ENCODE measurements at places on chromosomes 1 and 21.

- no peak for DNase-seq
Measured at GRCh38 chr1:208172423-208173145, 71.6 kb downstream of the PLXNA2 start.

- DNase-seq: no peak
Measured at GRCh38 chr1:94316836-94317789, 79.7 kb upstream of the ARHGAP29 start.

DNA sequence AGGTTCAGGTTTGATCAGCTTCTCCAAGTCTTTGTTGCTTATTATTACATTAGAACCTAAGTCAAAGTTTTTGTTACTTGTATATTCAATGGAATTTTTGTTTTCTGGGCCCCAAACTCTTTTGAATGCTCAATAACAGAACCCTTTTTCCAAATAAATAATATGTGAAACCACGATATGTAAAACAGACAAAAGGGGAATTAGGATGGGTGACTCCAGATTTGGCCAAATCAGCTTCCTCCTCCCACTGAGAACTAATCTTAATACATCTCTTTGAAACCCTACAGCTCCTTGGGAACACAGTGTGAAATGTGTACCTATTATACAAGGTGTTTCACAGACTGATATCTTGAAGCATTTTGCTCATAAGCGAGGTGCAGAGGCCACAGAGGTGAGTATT lies 67.0 kb upstream of the TNFSF18 start:
- no peak for DNase-seq

DNA sequence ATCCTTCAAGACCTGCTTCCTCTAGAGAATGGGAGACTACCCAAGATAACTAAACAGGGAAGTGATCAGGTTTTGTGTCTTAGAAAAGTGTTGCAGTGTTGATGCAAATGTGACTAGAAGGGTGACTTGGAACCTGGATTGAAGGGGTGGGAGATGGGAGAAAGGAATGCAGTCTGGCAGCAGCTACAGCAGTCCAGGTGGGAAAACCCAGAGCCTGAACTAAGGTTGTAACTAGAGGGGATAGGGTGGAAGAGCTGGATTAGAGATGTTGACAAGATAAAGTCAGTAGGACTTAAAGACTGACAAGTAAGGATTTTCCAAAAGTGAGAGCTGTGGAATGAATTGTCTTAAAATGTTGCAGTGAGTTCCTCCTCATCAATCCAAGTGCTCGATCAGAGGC lies 7.1 kb upstream of the SHISA4 start:
- no peak for DNase-seq

GRCh38 chr1:3779265-3779911 lies 6.8 kb downstream of the SMIM1 start:
- DNase-seq: no peak

DNA sequence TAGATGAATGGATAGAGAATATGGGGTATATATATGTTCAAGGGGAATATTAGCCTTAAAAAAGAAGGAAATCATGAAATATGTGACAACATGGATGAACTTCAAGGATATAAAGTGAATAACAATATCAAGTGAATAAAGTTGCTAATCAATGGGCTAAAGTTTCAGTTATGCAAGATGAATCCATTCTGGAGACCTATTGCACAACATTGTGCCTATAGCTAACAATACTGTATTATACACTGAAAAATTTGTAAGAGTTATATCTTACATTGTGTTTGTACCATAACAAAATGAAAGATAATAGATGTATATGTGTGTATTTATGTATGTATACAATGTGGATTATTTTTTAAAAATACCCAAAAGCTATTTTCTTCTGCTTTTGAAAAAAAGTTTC lies 96.3 kb upstream of the DPYD start:
- no peak for DNase-seq

GRCh38 chr1:33327587-33328325 lies 6.9 kb upstream of the A3GALT2 start:
- no peak for DNase-seq

DNA sequence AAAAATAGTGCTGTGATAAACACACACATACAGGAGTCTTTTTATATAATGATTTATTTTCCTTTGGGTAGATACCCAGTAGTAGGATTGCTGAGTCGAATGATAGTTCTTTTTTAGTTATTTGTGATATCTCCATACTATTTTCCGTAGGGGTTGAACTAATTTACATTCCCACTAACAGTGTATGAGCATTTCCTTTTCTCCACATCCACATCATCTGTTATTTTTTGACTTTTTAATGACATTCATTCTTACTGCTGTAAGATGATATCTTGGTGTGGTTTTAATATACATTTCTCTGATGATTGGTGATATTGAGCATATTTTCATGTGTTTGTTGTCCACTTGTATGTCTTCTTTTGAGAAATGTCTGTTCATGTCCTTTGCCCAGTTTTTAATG lies 78.3 kb downstream of the NIBAN1 start:
- DNase-seq: no peak

GRCh38 chr1:211013346-211014240 lies 120.4 kb downstream of the KCNH1 start:
- no peak for DNase-seq

DNA sequence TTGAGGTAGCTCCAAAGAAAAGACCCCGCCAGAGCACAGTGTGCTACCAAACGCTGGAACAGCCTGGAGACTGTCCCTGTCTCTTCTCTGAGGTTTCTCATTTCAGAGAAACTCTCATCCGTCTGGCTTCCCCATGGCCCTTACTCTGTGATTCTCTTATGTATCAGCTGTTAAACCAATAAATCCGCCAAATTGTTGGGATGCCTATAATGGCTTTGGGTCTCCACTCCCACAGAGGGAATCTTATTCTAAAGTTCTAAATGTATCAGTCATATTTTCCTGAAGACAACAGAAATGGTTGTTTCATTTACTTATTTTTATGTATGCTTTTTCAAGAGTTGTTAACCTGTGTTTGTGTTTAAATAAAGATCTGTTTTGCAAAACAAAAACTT lies 4.0 kb downstream of the ERG start:
- no peak for DNase-seq

GRCh38 chr1:112983537-112984131 lies 27.6 kb upstream of the SLC16A1 start:
- DNase-seq: no peak

- DNase-seq: no peak
Measured at GRCh38 chr21:44696572-44696971, 400 bp upstream of the KRTAP10-12 start.

- no peak for DNase-seq
Measured at GRCh38 chr1:71836904-71837303, 445.4 kb downstream of the NEGR1 start.

DNA sequence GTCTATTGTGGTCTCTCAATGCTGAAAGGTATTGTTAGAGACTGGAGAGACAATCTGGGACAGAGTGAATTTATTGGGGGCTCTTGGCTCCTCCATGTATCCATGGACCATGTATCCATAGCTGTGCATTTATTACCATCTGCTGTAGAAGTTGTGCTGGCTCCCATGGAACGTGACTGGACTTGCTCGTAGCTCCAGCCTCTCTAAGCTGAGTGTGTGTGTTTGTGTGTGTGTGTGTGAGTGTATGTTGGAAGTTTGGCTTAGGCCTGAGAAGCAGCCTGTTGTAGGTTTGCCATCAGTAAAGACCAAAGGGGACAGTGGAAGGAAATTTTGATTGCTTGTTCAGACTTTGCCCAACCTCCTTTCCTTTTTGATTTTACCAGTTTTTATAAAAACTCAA lies 105.7 kb upstream of the USP24 start:
- DNase-seq: no peak

GRCh38 chr1:244327533-244327932 lies 124.2 kb downstream of the ADSS2 start:
- DNase-seq: no peak

DNA sequence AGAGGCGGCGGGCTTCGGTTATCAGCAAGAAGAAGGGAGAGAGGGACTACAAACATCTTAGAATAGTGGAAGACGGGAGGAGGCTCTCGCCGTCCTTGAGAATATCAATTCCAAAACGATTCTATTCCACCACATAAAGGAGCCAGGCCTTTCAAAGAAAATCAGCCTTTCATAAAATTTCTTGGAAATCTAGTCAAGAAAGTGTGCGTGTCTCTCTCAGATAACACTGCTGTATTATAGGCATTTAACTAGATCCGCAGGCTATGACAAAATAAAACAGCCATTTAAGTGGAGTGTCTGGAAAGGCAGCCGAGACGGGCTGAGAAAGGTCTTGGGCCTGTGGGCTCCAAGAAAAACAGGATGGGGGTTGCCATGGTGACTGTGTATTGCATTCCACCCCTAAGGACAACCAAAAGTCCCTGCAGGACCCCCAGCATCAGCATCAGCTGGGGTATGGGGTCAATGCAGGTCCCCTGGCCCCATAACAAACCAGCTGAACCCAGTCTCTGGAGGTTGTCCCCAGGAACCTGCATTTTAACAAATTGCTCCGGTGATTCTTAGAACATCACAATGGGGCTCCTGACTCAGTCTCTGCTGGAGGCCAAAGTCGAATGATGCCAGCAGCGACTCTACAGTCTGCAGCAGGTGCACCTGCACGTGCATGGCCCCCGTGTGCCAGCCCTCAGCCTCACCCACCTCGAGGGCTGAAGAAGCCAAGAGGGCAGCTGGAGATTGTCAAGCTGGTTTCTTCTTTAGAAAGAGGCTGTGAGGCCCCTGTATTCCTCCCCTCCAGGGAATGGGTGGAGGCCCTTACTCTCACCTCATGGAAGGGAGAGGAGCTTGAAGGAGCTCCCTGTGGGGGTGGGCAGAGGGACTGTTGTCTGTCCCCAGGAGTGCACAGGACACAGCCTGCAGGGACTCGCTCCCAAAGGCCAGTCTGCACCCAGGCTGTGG lies 287.4 kb downstream of the NPHP4 start:
- no peak for DNase-seq

GRCh38 chr21:45164124-45164511 lies 89.7 kb downstream of the ADARB1 start:
- no peak for DNase-seq

DNA sequence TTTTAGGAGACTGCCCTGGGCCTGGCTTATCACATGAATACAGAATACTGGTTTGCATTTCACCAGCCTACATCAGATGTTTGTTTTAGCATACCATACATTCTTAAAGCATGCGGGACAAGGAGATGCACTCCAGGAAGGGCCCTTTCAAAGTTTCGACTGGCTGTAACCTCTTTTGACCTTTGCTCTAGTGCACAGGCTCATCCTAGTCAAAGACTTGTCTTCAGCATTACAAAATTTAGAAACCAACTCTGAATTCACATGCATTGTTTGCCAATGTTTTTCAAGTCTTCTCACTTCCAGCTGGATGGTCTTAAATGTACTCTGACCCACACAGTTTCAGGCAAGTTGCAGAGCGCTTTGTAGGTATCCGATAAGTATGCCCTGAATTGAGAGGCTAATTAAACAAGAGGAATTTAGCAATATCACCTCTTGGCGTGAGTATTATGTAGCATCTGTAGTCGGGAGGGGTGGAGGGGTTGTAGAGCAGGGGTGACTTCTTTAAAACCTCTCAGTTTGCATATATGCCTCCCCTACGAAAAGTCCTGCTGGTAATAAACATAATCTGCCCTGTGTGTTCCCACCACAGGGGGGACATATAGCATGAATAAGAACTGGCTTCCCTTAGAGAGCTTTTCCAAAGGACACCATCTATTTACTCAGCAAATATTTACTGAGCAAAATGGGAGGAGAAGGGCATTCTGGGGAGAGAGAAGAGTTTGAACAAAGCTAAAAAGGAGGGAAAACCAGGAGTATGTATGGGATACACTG lies 24.4 kb upstream of the AHCYL1 start:
- no peak for DNase-seq

- no peak for DNase-seq
Measured at GRCh38 chr1:52323731-52324130, 42.3 kb downstream of the CC2D1B start.

- DNase-seq: no peak
Measured at GRCh38 chr1:4962836-4963235, 308.4 kb downstream of the AJAP1 start.

GRCh38 chr1:26700711-26701110 lies 4.9 kb downstream of the ARID1A start:
- DNase-seq: no peak

GRCh38 chr1:199721001-199721400 lies 306.5 kb upstream of the NR5A2 start:
- DNase-seq: no peak

- no peak for DNase-seq
Measured at GRCh38 chr1:202348005-202348508, 442 bp upstream of the PPP1R12B start.

DNA sequence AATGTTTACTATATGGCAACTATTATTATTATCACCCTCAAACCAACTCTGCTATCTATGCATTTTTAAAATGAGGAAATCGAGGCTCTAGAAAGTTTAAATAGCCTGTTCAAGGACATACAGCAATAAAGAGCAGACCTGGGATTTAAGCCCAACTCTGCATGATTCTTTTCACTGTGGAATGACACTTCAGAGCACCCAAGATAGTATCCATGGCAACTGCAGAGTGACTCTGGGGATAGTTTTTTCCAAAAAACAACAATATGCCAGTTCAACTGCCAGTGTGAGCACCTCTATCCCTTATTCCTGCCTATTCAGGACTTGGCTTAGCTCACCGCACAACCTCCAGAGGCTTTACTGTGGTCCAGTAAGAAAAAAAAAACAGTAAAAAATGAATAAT lies 293.9 kb downstream of the BRINP2 start:
- DNase-seq: no peak

DNA sequence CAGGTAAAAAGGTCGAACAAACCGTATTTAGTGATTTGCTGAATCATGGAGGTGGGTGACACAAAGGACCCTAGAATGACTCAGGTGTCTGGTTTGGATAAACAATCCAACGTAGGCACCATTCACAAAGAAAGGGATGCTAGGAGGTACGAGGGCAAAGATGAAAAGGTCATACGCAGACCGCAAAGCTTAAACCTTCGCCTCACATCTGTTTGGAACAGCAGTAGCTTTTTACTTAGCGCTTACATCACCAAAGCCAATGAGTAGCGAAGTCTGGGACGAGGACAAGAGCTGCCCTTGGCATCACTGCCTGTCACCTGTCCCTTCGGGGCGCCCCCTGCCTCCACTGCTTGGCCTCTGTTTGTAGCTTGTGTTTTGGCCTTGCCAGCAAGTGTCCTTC lies 350.2 kb downstream of the SMYD3 start:
- DNase-seq: no peak

DNA sequence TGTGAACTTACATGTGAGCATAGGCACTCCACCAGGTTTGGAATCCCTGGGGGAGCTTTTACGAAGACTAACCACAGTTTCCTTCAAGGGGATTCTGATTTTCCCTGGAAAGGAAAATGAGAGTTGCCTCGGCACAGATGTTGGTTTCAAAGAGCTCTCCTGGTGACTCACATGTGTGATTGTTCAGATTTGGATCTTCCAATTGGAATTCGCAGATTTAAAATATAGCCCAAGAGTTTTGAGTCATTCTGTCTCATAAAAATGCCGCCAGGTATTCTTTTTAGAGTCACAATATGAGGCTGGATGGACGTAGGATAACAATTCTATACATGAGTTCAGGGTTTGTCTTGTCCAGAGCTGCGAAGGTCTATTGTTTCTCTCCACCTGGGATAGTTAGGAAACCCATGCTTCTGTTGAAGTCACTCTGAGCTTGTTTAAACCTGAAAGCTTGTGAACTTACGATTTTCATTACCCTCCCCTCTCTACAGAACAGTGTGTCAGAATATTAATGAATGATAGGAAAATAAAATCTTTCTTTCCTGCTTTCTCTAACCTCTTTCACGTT lies 64.9 kb downstream of the TGFB2 start:
- DNase-seq: no peak

GRCh38 chr1:226223786-226224244 lies 351 bp downstream of the MIXL1 start:
- no peak for DNase-seq
